ENCODE measurements at places on chromosomes 12 and 14.

DNA sequence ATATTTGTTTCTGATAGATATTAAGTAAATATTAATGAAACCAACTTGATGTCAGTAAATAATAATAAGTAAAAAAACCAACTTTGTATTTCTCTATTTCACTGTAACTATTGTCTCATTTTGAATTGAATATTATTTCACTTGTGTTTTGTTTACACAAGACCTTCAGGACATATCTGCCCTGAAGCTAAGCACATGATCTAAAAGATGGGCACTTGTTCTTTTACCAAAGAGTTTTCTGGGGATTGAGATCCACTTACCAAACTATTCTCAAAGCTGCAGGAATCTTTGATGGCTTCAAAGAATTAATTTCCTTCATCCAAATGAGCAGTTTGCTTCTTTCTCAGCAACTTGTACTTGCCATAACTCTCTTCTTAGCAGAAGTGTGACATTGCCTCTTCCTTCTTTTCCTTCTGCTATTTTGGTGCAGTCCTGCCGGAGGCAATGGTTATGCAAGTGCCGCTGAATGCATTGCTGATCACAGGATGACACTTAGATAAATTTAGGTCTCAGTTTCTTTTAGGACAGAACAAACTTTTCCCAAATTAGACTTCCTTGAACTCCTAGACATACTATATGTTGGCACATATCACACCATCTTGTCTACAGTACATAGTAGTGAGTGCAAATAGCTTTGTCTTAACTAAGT is 9.2 kb downstream of the FAR2 start:
- DNase-seq = no peak

DNA sequence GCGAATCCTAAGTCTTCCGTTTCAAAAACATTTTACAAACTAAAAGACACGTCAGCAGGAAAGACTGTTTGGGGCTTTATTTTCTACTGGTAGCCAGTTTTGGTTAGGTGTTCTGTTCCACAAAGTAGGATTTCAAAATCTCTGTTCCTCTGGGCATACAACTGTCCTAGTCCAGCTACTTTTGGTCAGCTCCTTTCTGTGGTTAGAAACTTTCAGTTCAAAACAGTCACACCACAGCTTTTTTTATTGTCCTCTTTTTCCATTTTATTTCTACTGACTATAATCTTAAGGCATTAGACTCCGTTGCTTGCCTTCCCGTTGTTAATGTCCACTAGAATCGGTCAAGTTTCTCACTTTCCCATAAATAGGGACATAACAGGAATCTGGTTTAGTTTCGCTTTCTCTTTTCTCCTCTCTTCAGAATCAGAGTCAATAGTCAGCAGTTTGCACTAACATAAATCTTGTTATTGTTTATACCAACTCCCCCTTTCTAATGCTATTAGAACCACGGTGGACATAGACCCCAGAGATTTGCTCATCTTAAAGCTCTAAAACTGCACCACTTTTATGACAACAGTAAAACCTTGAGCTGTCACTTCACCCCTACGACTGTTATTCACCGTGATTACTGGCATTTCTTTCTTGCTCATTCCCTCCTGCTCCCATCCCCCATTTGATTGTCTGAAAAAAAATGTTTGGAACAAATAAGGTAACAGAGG is 41.5 kb upstream of the NPAS3 start:
- DNase-seq = no peak

DNA sequence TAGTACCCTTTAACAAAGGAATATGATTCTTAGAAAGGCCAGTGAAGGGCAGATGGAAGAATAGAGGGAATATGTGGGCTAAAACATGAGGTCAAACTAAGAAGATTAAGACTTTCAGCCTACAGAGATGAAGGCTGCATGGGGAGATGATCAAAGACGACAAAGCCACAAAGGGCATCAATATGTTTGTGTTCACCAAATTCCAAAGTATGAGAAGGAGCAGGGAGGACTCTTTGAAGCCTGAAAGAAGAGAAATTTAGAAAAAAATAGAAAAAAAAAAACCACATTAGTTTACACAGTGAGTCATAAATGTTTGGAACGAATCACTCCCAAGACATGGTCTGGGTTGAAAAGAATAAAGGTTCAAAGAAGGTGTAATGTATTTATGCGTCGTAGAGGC is 131.8 kb downstream of the NEDD1 start:
- DNase-seq = no peak

DNA sequence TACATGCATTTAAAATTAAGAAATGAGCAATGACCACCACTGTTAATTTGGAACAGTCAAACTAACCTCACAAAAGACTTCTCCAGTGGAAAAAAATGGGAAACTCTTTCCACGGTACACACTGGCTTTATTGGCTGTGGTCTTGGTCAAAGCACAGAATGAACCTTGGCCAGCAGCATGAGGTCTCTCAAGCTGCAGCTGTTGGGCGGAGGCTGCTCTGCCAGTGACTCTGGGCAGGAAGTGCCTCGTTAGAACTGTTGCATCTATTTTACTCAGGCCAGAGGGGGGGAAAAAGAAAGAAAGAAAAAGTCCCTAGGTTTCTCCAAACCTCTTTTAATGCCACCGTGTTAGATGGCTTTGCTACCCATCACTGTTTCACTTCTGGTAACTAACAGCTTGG is 279.8 kb upstream of the DIO2 start:
- DNase-seq = no peak

DNA sequence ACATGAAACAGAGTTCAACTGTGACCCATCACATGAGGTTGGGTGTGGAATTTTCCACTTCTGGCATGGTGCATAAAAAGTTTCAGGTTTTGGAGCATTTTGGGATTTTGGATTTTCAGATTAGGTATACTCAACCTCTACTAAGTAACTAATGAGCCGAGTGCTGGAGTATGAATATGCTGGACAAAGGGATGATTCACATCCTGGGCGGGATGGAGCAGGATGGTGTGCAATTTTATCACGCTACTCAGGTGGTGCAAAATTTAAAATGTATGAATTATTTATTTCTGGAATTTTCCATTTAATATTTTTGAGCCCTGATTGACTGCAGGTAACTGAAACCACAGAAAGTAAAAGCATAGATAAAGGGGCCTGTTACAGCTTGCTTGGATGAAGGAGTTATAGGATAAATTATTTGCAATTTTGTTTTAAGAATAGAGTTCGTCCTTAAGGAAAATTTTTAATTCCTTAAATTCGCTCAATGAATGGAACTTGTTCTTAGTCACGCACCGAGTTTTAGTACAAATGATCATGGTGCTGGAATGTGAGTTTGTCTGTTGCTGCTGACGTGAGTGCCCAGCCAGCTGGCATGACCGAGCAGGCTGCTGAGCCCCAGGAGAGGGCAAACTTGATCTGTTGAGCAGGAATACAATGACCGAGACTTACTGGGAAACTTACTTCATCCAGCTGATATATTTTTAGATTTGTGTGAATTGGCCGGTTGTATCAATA is 176.3 kb downstream of the ESR2 start:
- no peak for DNase-seq

DNA sequence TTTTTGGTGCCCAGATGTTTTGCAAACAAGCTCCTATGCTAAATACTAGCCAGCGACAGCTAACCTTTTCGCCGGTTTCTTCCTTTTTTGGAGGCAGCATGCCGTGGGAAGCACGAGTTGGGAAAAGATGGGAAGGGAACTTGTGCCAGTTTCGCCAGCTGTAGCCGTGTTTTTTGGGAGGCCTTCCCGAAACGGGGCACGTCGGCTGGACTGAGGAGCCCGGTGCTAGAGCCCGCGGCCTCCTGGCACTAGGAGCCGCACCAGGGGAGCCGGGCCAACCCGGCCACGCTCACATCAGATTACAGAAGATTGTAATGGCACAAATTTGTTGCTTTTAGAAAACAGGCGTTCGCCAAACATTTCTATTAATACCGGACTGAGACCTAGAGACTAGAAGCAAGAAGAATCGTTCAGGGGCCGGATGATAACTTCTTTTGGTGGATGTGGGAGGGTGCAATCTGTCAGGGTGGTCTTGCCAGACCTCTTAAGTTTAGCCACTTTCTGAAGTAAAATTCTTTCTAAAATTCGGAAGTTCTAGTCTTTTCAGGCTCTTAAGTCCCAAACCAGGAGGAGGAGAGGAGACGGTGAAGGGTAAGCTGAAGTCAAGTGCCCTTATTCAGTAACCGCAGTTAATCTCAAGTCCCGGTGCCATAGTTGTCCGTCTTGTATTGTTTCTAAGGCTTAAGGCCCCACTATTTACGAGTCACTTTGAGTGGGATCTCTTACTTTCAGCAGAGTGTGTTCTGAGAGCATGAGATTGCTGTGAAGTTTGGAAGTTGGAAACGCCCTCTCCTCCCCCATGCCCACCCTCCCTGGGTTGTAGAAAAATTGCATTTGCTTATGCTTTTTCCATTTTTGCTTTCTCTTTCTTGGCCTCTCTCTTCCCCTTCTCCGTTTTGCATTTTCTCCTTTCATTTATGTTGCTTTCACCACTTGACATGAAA is 1.3 kb downstream of the RASSF3 start:
- peak; percentile 84 for DNase-seq

DNA sequence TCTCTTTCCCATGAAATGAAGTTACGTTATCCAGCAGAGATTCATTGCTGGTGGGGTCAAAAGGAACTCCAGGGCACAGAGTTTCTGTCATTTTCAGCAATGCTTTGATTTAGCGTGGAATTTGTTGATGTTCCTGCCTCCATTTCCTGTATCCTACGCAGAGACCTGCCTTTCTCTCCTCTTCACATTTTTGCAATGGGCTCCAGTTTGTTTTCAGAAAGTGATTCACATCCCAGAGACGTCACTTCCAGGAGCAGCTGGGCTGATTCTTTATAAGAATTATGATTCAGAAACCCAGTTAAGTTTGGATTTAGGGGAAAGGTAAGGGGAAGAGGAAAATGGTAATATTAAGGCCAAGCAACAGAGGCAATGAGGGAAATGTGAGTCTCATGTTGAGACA is 11.6 kb downstream of the RNASE10 start:
- no peak for DNase-seq

- no peak for DNase-seq
Observed at GRCh38 chr12:90987101-90987500, 17.7 kb downstream of the EPYC start.

DNA sequence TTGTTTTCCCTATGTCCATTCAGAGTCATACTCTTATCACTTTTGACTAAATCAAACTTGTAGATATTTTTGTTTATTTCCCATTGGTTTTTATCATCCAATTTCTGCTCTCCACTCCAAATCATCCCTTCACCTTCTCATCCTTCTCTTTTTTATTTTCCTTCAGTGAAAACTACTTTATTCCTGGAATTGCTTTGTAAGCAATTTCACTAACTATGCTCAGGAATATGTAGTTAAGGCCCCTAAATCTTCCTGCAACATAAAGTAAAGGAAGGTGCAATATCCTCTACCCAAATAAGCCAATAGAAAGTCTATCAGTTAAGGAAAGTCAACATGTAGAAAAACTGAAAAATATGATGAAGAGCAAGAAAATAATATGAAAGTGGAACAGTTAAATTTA is 308.4 kb downstream of the SEC23A start:
- DNase-seq = no peak

DNA sequence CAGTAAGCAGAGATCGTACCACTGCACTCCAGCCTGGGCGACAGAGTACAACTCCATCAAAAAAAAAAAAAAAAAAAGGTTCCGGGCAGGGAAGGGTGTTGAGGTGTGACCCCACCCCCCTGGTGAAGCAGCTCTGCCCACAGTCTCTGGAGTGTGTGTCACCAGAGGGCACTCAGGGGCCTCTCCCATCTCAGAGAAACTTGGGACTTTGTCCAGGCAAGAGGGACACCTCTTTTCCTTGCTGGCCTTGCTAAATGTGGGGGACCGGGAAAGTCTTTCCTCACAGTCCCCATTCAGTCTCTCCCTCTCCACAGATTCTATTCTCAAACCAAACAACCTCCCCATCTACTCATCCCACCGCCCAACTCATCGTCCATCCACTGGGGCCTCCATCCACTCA is 43.6 kb downstream of the RFLNA start:
- no peak for DNase-seq

DNA sequence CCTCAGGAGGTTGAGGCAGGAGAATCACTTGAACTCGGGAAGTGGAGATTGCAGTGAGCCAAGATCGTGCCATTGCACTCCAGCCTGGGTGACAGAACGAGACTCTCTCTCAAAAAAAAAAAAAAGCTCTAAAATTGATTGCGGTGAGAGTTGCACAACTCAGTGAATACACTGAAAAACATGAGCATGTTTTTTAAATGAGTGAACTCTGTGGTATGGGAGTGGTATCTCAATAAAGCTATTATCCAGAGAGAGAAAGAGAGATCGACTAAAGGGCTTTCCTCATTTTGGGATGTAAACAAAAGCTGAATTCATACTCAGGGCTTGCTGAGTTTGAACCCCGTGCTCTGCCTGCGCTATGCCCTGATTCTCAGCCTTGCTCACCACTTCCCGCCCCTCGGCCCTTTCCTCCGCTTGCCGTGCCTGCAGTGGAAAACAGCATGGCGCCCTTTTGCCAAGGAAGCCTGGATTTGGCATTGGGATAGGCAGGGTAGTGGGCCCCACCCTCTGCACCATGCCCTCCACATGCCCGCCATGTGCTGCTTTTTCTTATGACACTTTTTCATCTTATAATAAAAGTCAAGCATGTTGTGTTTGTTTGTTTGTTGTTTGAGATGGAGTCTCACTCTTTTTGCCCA is 102.5 kb downstream of the LGMN start:
- no peak for DNase-seq
